ENCODE measurements at places on chromosomes 13 and 19. TPM values are rescaled to one million over a fixed set of nuclear protein-coding genes. Genes with fewer than 3 reads are reported as not detected.

CSNK1G2 gene
- total RNA-seq: 35.0 TPM

JSRP1 gene
- 4.5 TPM for total RNA-seq

LHB gene
- total RNA-seq: not detected

ZNF175 gene
- total RNA-seq: 4.8 TPM

CYP4F8 gene
- total RNA-seq: 1.8 TPM

GARIN5A gene
- total RNA-seq: 0.69 TPM

FGF14 gene
- total RNA-seq: 1.6 TPM

LRRC63 gene
- 0.10 TPM for total RNA-seq

HCST gene
- total RNA-seq: 2.7 TPM

PLIN4 gene
- 25.7 TPM for total RNA-seq

MEIS3 gene
- 12.8 TPM for total RNA-seq

LILRA1 gene
- total RNA-seq: not detected

URAD gene
- not detected for total RNA-seq

EXOC3L2 gene
- total RNA-seq: 0.89 TPM

ATXN8OS gene
- not detected for total RNA-seq

KIR2DL4 gene
- not detected for total RNA-seq

UGGT2 gene
- total RNA-seq: 45.5 TPM

FOSB gene
- 21.2 TPM for total RNA-seq

ZNF536 gene
- 8.9 TPM for total RNA-seq

DAND5 gene
- not detected for total RNA-seq

NCR1 gene
- total RNA-seq: 0.30 TPM

KLF1 gene
- total RNA-seq: 1.7 TPM

BCAM gene
- 50.4 TPM for total RNA-seq

LSR gene
- total RNA-seq: 10.5 TPM

PRRG2 gene
- total RNA-seq: 2.8 TPM

ZNF667 gene
- total RNA-seq: 10.6 TPM

ZNF493 gene
- 60.5 TPM for total RNA-seq

ADM5 gene
- total RNA-seq: 0.69 TPM

CASP14 gene
- 29.3 TPM for total RNA-seq

S1PR4 gene
- total RNA-seq: 1.9 TPM

CLDND2 gene
- total RNA-seq: not detected

C13orf42 gene
- total RNA-seq: not detected

FAAP24 gene
- 0.79 TPM for total RNA-seq

FAM216B gene
- total RNA-seq: not detected

LHFPL6 gene
- total RNA-seq: 46.0 TPM

OSCAR gene
- total RNA-seq: 1.4 TPM

FFAR1 gene
- not detected for total RNA-seq

PRR36 gene
- 0.10 TPM for total RNA-seq

PLA2G4C gene
- total RNA-seq: 5.9 TPM

TTYH1 gene
- total RNA-seq: 9.2 TPM

CEACAM7 gene
- total RNA-seq: 0.30 TPM

OR10H1 gene
- total RNA-seq: not detected

SHISA7 gene
- total RNA-seq: 0.10 TPM

SIGLEC8 gene
- total RNA-seq: 0.59 TPM

ZNF835 gene
- total RNA-seq: 1.8 TPM

NLRP7 gene
- total RNA-seq: not detected

C19orf73 gene
- total RNA-seq: 0.30 TPM

ZNF492 gene
- total RNA-seq: 1.6 TPM

OR2Z1 gene
- not detected for total RNA-seq

STK11 gene
- 37.3 TPM for total RNA-seq

PNMA8A gene
- total RNA-seq: 17.3 TPM

SIGLEC7 gene
- 0.49 TPM for total RNA-seq

PTGER1 gene
- total RNA-seq: not detected
